Iris pigment epithelial cell (primary cell): ENCODE measurements at places on chromosomes 7 and 10.

- no peak for DNase-seq
Observed at GRCh38 chr10:131722121-131722520, 178.7 kb upstream of the PPP2R2D start.

- peak; percentile 63 for DNase-seq
Observed at GRCh38 chr10:113666682-113667252, 2.9 kb upstream of the NRAP start.

GRCh38 chr7:8913682-8914081 lies 480.3 kb downstream of the NXPH1 start:
- DNase-seq = no peak

DNA sequence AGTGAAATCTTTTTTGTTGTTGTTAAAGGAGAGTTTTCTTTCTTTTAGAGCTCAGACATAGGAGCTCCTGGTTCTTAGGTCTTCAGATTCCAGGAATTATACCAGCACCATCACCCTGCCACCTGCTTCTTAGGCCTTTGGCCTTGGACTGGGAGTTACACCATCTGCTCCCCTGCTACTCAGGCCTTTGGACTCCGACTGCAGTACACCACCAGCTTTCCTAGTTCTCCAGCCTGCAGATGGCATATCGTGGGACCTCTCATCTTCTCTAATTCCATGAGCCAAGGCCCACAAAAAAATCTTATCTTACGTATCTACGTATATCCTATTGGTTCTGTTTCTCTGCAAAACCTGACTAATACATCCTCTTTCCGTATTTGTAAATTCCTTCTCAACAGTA lies 5.1 kb upstream of the TACC2 start:
- DNase-seq = no peak

GRCh38 chr7:150403376-150404171 lies 24.4 kb downstream of the ZNF775 start:
- DNase-seq = no peak

DNA sequence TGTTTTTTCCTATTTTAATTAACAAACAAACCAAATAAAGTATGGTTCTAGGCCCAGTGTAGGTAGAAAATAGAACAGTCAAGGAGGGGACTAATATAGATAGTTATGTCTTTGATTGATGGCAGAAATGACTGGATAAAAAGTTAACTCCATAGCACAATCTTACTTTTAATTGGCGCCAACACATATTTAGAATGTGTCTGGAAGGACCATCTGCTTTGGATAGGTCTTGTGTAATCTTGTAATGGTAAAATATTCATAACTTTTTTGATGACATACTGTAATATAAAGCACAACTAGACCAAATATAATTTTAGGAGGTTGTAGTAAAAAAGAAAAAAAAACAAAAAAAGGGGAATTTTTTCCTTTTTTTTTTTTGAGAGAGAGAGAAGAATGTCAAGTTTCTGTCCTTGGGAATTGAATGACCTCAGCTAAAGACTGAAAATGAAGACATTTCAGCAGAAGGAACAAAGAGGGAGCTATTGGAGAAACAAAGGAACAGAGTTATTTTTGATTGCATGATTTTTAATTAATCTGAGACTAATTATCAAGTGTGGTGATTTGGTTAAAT lies 193.7 kb downstream of the CDK14 start:
- DNase-seq = no peak

- DNase-seq = no peak
Observed at GRCh38 chr10:88840104-88840503, 11.5 kb downstream of the ANKRD22 start.

- peak; percentile 42 for DNase-seq
Observed at GRCh38 chr7:44615149-44615611, 8.8 kb downstream of the OGDH start.

DNA sequence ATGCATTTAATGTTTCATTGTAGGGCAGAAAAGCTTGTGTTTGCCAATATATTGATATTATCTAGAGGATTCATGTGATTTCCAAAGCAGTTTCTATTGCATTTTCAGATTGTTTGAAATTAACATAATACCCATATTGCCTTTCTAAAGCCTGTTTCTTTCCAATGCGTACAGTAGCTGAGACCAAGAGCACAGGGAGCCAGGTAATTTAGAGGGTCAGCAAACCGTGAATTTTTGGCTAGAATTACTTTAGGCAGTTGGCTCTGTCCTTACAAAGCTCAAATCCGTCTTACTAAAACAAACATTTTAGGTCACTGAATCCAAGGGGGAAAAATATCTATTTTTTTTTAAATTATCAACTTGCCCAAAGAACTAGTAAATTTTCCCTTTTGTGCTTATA lies 604.9 kb upstream of the ADARB2 start:
- no peak for DNase-seq

DNA sequence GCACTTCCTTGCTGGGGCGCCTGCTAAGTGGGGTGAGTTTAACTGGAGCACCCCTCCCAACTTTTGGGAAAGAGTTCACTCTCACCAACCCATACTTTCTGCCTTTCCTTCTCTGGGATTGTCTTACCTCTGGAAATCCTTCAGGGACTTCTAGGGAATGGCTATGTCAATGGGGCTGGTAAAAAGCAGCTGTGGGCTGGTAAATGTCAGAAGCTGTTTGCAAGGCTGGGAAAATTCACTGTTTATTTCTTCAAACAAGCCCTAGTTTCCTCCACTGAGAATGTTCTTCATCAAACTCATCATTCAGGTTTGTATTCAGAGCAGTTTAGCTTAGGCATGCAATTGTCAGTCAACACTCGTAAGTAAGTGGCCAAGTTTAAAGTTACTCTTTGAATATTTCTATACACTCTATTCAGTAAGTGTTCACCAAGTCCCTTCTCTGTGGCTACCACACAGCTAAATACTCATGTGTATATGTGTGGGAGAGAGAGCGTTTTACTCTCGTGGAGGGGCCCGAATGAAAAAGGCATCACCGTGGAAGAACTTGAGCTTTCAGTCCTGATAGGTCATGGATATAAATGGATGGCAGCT lies 654.8 kb downstream of the LRMDA start:
- no peak for DNase-seq

DNA sequence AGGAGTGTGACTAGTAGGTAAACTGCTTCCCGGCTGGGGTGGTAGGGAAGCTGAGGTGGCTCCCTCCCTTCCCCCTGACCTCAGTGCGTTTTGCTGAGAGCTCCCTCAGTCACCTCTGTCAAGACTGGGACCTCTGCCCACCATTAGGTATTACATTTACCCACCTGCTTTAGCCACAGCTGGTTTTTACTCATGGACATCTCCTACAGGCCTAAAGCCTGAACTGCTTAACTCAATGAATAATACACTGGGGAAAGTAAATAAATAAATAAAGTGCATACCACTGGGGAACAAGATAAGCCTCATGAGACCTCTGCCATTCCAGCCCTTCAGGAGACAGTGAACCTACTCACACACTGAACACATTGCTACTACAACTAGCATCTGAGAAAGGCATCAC lies 38.9 kb upstream of the CDK13 start:
- no peak for DNase-seq

DNA sequence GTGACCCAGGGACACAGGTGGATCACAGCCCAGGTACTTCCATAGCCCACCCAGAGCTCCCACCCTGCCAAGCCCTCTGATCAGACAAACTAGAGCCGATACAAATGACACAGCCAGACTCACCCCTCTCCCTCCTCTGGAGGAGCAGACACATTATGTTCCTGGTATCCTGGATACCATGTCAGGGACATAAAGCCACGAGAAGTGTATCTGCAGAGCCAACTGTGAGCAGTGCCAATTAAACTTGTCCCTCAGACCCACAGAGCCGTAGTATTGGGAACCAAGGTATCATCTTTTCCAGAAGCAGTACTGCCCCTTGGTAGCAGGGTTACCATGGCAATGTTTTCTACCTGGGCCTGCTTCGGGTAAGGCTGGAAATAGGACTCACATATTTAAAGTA lies 47.3 kb upstream of the CPXM2 start:
- DNase-seq = no peak

- DNase-seq = no peak
Observed at GRCh38 chr10:130757821-130758489, 553.6 kb downstream of the TCERG1L start.

DNA sequence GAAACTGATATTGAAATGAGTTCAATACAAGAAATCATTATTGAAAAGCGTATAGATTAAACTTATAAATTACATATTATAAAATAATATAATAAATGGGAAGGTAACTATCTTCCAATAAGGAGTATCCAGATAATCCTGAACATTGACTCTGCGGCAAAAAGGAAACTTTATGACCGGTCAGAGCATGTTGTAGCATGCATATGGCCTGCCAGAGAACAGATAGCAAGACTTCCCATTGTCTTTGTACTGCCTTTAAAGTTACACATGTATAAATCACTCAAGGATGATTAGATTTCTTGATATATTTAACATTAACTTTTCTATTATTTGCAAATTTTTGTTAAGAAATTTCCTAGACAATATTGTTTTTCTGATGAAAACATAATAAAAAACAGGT lies 56.2 kb upstream of the ETV1 start:
- DNase-seq = no peak

DNA sequence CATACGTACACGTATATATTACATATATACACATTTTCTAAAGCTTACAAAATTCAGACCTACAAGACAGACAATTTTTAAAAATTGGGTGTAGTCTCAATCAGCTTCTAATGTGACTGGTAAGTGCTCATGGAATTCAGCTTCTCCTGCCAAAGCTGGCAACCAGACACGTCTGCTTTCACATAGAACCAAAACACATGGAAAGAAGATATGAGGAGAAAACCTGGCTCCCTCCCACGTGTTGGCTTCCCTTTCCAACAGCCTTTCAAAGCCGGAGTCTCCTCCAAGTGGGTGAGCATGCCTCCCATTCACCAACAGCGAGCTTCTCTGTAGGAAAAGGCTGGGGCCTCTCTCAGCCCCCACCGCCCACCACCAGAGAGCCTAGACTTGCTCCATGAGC lies 33.4 kb downstream of the CDCA7L start:
- DNase-seq = peak; percentile 66

GRCh38 chr7:90749262-90749661 lies 153.1 kb downstream of the CDK14 start:
- DNase-seq = no peak
